WERI-Rb-1 (cell line): ENCODE measurements at places on chromosomes 16 and 17.

- DNase-seq: no peak
Observed at GRCh38 chr16:72025404-72026114, 17.0 kb downstream of the DHODH start.

DNA sequence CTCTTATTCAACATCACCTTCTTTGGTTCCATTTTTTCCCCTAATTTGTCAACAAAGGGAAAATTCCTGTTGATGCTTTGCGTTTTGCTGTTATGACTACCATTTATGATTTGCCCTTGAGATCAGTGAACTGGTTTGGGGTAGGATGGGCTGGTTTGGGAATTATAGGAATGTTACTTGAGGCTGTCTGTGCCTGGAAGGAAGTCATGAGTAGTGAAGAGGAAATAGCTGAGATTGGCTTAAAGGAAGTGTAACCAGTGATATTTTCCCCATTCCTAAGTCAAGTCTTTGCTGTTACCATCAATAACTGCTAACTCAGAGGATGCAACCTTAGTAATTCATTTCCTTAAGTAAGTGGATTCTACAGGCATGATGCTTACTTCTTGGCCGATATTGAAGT is 179.2 kb downstream of the MAP2K6 start:
- DNase-seq: no peak

DNA sequence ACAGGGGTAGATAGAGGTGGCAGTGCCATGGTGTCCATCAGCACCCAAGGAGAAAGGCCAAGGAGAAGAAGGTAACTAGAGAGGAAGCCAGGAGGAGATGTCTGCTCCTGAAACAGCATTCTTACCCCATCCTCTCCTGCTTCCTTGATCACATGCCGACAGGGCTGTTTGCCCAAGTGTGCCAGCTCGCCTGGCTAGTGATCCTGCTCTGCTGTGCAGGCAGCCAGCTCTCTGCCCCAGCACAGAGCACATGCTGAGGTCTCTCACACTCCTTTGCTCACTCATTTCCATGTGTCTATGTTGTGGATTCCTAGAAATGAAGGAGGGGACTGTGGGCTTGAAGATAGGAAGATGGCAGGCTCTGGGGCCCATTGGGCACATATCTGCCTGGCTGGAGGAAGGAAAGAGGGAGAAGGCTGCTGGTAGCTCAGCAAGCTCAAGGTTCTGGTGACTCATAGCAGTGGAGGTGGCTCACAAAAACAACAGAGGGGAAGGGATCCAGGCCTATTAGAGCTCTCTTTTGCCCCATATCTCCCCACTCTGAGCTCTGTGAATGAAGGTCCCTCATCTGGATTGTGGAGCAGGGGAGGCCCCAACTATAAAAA is 54.3 kb downstream of the NEUROD2 start:
- no peak for DNase-seq

- peak; percentile 40 for DNase-seq
Observed at GRCh38 chr16:21263640-21264570, 14.2 kb downstream of the CRYM start.

- DNase-seq: no peak
Observed at GRCh38 chr17:13537167-13537731, 64.5 kb downstream of the HS3ST3A1 start.

- no peak for DNase-seq
Observed at GRCh38 chr16:27217256-27217655, 13.9 kb downstream of the KDM8 start.

DNA sequence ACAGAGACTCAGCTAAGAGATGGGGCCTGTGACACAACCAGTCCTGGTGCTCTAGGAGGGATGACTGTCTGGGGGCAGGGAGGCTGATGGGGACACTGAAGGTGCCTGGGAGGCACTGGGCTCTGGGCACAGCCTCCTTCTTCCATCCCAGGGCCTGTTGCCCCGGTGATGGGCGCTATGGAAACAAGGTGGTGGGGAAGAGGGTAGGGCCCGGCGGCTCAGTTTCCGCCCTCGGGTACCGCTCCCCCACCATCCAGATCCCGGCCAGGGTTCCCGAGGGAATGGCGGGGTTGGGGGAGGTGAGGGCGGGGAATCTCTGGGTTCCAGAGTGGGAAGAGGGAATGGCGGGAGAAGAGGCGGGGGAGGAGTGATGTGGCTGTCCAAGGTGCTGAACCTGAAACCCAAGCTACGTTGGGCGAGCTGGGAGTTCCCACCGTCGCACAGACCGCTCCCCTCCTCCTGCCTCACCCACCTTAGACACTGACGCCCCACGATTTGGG is 981 bp downstream of the KCNH4 start:
- no peak for DNase-seq

- no peak for DNase-seq
Observed at GRCh38 chr16:25823891-25824290, 132.1 kb downstream of the HS3ST4 start.

GRCh38 chr16:85697431-85697830 is 8.7 kb upstream of the GINS2 start:
- DNase-seq: no peak

- peak; percentile 87 for DNase-seq
Observed at GRCh38 chr16:68528686-68529379, 10.3 kb upstream of the ZFP90 start.

GRCh38 chr17:1083451-1084187 is 86.7 kb downstream of the TIMM22 start:
- DNase-seq: peak; percentile 74

DNA sequence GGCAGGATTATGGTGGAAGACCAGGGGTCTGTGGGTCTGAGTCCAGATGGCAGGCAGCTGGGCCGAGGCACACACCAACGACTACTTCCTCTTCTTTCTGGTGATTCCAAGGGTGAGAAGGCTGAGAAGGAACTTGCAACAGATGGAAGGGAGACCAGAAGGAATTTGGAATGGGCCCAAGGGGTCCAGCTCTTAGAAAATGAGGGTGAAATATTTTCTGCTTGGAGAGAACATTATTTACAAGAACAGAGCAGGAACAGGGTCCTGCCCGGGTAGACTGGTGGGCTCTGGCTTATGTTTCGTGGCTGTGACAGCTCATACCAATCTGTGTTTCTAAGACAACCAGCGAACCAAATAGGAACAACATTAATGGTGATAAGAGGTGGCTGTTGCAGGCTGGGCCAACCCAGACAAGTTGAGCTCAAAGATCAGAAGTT is 36.6 kb downstream of the CCDC42 start:
- DNase-seq: peak; percentile 23

DNA sequence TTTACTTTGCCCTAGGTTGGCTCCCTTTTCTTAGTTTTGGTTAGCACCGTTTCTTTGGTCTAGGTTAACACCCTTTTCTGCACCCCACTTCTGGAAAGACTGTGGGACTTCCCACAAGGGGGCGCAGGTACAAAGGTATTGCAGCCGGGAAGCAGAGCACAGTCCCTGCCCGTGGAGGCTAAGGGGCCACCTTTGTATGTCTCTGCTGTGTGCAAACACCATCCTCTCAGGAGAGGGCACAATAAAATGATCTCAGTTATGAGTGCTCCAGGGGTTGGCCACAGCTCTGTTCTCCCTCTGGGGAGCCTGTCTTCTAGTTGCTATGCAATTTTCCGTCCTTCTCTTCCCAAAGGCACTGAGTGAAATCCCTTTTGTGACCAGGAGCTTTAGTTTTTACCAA is 28.4 kb upstream of the TMC5 start:
- peak; percentile 77 for DNase-seq

GRCh38 chr17:3012926-3013581 is 50.4 kb downstream of the OR1D5 start:
- peak; percentile 68 for DNase-seq

DNA sequence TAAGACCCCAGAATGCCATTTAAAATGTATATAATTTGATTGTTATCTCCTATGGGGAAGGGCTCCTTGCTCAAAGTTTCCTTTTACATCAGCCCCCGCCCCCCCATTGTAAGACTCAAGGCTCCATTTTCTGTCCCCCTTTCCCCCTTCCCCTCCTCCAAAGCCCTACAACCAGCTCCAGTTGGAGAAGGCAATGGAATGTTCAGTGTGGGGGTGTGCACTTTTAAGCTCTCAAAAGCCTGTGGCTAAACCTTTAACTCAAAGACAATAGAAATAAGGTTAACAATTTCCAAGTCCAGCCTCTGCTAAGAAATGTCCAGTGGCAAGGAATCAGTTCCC is 114.7 kb downstream of the NOG start:
- DNase-seq: no peak

- DNase-seq: peak; percentile 76
Observed at GRCh38 chr16:28298511-28298878, 6.2 kb downstream of the SBK1 start.

- DNase-seq: no peak
Observed at GRCh38 chr17:327296-327695, 25.3 kb downstream of the RPH3AL start.

DNA sequence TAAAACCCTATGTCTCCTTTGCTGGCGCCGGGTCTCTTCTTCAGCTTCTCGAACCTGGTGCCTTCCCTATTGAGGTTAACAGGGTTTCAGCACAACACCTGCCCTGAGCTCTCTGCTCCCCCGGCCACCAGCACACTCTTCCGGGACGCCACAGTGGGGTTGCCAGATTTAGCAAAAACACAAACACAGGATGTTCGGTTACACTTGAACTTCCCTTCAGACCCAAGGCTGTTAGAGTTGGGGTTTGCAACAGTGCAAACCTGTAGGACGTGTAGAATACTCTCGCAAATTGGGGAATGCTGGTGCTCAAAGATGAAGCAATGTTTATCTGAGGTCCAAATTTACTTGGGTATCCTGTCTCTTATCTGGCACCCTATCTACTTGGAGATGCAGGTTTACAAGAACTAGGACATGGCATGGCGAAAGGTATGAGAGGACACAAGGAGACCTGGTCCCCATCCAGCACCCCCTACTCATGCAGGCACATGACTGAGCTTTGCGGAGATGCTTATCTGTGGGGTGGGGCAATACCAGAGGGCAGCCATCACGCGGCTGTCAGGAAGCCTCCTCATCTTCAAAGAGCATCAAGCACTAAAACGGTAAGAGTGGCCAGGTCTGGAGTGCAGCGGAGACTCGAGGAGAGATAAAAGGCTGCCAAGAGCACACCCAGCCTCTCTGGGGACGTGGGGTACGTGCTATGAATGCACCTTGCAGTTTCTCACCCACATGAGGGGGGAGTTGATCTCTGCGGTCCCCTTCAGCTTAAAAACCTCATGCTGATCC is 52.8 kb downstream of the SDK2 start:
- no peak for DNase-seq

GRCh38 chr16:84597931-84598351 is 19.9 kb downstream of the COTL1 start:
- no peak for DNase-seq

- DNase-seq: no peak
Observed at GRCh38 chr17:17951524-17951923, 20.7 kb downstream of the TOM1L2 start.

DNA sequence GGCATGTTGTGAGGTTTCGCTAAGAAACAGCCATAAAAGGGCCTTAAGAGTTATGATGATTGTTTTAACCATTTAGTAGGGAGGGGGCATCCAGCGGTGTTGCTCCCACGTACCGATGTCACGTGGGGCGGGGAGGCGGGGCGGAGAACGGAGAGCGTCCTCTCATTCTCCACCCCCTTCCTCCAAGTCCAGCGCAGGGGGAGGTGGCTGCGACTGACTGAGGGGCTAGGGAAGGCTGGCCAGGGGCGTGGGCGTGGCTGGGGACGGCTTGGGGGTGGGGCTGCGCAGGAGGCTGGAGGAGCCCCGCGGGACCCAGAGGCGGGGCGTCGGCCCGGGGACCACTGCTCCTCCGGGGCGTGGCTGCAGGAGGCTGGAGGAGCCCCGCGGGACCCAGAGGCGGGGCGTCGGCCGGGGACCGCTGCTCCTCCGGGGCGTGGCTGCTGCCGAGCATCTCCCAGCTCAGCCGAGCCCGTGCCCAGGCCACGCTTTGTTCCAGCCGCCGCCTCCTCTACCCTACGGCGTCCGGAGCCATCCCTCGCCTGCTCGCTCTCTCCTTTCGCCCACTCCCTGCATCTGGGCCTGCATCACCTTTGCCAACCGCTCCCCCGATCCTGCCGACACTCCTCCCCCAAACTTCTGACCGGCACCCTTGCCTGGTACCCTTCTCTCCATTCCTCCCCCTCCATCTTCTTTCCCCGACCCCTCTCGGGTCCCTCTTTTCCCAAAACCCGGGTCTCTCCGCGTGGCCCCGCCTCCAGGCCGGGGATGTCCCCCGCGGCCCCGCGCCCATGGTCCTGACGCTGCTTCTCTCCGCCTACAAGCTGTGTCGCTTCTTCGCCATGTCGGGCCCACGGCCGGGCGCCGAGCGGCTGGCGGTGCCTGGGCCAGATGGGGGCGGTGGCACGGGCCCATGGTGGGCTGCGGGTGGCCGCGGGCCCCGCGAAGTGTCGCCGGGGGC is at the start of gene SARM1:
SARM1 (plus strand) TSS at position 450 of the 958 bp plus-strand sequence; CDS start at position 789, 339 bp downstream.
- peak; percentile 98 for DNase-seq

GRCh38 chr17:35541434-35541833 is 4.0 kb upstream of the SLFN12L start:
- DNase-seq: no peak

GRCh38 chr17:52202520-52203080 is 44.1 kb upstream of the CA10 start:
- DNase-seq: no peak

DNA sequence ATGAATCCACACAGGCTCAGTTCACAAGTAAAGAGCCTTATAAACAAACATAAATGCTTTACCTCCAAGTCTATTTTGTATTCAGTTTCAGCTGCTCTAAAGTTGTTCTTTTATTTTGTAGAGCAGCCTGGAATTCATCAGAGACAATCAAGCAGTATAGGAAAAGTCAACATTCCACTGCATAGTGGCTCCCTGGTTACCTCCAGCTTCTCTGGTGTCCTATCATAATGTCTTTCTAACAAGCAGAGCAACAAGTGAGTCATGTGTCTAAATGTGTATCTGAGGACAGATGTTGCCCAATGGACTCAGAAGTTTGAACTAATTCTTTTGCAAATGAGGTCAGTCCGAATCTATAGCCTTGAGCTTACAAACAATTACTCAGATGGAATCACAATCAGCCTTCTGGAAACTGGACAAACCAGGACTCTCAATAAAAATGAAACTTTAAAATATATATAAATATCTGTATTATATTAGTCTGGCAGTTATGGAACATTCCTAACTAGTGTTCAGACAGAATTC is 292.0 kb upstream of the TOM1L1 start:
- DNase-seq: no peak

DNA sequence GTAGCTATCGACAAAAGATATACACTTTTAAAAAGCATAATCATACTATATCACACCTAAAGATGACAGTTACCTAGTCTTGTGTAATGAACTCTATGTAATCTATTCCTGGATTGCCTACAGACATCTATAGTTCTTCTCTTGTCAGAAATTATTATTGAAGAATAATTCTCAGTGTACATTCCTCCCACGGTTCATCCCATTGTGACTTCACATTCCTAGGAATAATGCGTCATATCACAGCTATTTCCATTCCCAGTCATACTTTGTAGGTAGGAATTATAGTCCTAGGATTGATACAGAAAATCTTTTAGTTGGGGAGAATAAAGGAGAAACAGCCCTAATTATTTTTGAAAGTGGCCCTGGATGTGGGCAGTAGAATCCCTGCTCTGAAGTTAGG is 44.0 kb upstream of the ABCC11 start:
- DNase-seq: no peak
